SW 1271 (cell line): ENCODE measurements at places on chromosomes 2 and 18.

- no peak for DNase-seq
Observed at GRCh38 chr2:241983571-241984270, 114.2 kb downstream of the RTP5 start.

GRCh38 chr2:171185941-171186340 is 25.2 kb upstream of the TLK1 start:
- DNase-seq = no peak

- no peak for DNase-seq
Observed at GRCh38 chr2:15816674-15817406, 123.5 kb upstream of the MYCN start.

DNA sequence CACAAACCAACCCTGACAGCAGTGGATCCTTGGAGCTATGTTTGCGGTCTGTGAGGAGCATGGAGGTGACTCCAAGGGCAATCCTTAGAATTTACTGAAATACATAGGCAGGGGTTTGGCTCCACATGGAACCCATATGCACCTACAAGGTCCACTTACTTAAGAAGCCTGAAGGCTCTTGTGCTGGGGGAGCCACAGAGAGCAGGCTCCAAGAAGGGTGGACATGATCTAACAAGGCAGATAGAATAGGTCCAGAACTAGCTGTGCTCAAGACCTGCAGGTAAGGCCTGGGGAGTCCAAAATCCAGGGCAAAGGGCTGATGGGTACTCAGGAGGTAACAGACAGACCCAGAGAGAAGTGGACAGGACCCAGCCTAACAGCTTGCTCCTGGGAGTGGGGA is 1.2 kb upstream of the CDK5R2 start:
- DNase-seq = no peak

- no peak for DNase-seq
Observed at GRCh38 chr2:7057865-7058400, 140.7 kb downstream of the RNF144A start.

DNA sequence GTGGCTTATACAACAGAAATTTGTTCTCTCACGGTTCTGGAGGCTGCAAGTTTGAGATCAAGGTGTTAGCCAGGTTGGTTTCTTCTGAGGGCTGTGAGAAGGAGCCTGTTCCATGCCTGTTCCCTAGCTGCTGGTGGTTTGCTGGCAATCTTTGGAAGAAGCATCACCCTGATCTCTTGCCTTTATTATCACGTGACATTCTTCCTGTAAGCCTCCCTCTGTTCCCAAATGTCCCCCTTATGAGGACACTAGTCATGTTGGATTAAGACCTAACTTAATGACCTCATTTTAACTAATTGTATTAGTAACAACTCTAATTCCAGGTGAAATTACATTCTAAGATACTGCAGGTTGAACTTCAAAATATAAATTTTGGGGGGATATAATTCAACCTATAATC is 135.2 kb downstream of the DPP10 start:
- DNase-seq = no peak

DNA sequence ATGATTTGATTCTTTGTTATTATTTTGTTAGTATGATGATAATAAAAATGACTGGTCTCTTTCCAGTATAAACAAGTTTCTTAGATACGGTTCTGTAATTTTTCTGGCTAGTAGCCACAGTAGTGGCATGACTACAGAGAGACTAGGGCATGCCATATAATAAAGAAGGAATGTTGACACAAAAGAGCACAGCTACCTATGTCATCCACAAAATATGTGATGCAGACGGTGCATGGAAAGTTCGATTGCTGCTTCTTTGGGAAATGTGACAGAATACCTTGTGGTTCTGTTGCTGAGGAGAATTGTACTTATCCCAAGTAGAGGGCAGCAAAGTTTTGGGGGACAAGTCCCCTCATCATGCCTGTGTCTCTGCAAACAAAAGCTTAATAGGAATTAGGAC is 26.1 kb upstream of the SETBP1 start:
- peak; percentile 1 for DNase-seq

- no peak for DNase-seq
Observed at GRCh38 chr2:27935026-27935425, 44.5 kb downstream of the BABAM2 start.

- DNase-seq = no peak
Observed at GRCh38 chr2:119681203-119681867, 2.3 kb downstream of the TMEM177 start.

DNA sequence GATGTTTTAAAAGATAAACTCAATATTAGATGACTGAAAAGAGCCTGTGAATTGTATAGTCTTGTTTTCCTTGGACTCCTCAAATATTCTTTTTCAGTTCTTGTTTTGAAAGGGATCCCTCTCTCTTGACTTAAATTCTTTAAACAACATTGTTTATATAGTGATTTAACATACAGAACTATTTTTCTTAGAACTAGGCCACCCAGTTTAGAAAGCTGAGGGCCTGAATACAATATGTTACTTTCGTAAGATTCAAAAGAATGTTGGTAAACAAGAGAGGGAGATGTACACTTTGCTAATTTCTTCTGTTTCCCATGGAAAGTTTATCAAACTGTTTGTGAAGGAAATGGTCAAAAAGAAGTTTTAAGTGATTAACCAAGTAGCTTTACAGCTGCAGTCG is 5.5 kb upstream of the TSPYL6 start:
- no peak for DNase-seq

DNA sequence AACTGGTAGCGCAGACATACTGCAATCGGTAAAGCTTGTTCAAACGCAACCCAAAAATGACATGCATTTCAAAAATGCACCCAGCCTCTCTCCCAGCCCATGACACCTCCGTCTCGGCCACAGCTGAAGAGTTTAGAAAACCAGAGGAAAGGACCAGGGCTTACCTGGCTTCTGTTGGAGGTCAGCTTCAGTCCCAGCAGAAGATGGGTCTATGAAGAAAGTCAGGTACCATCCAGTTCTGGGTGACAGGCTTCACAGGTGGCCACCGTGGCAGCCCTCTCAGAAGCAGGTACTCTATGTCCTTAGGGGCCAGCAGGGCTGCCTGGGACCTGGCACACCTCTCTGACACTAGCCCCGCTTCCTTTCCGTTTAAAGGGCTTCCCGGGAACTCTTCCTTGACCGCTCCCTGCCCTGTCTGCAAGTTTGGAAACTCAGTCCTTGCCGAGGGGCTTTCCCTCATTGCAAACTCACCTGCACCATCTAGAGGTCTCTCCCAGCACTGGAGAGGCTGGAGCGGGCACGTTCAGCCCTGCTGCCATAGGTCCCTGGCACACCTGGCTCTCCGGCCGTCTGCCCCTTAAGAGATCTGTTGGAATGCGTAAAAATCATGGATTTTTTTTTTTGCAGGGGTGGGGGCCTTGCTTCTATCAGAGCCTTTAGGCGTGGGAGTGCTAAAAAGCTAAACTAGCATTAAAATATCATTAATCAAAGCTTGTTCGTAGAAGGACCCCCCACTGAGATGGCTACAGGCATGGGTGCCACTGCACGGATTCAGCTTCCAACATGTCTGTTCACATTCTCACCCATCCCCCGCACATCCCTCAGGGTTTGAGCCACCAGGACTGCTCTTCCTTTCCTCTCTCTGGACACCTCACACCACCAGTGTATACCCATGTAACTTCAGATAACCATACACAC is at the start of gene EDAR:
Gene EDAR (minus strand): TSS at position 425 of the 918 bp plus-strand sequence. CDS start 58,206 bp downstream, outside the sequence.
- DNase-seq = no peak

DNA sequence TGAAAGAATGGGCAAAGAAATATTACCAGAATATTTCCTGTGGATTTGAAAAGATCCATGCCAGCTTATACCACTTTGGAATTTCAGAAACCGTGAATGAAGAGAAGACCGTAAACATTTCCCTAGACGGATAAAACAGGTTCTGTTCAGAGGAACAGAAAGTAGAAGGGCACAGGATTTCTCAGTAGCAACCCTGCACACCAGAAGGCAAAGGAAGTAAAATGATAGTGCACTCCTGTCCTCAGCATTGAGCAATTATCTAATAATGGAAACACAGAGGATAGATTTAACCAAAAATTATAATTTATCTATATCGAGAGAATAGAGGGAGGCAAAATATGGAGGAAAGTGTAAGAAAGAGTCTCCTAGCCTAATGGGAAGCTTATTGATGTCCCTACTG is 87.0 kb upstream of the ITGA6 start:
- DNase-seq = no peak

DNA sequence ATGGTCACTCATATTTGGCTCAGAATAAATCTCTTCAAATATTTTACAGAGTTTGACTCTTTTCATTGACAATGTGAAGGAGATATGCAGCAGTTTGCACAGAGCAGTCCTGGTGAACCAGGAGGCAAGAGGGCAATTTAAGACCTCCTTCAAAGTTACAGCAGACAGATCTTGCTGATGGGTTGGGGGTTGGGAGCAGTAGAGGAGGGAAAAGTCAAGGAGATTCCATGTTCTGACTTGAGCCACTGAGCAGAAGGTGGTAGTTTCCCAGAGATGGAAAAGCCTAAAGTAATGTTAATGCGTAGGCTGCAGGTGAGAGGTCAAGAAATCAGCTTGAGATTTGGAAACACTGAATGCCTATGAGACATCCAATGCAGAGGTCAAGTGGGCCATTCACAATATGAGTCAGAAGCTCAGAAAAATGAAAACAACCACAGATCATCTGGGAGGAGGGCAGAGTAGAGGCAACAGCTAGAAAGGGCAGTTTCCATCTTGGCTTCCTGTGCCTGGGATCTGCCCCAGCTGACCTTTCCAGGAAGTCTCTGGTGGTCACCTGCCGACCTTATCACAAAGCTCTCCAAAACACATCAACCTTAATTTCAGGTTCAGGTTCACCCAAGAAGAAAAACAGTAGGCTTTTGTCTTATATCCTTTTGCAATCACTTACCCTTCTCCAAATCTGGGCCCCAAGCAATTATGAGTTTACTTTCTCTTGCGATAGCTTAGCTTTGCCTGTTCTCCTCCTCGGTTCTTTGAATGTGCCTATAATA is 197.5 kb upstream of the ARL4C start:
- no peak for DNase-seq

- DNase-seq = no peak
Observed at GRCh38 chr2:132677661-132678060, 7.7 kb upstream of the LYPD1 start.

GRCh38 chr18:11553098-11553940 is 56.1 kb upstream of the SLC35G4 start:
- no peak for DNase-seq

DNA sequence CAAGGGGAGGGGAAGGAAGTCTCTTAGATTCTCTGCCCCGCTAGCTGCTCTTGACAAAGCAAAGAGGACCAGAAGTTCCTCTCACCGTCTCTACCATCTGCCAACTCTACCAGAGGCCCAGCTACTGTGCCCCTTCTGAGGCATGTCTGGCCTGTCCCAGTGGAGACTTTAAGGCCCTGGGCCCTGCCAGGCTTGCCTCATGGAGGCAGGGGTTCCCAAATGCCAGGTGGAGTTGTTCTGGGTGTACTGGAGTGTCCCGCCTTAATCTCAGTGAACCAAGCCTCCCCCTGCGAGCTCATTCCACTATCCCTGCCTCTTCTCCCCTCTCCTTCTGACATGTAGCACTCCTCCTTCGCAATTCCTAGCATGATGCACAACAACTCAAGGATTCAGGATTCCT is 2.2 kb downstream of the HOXD12 start:
- DNase-seq = no peak
